ENCODE measurements at places on chromosomes 3 and 15.
A peak's percentile ranks its signal among the peaks of the same experiment; 100 is the strongest.

DNA sequence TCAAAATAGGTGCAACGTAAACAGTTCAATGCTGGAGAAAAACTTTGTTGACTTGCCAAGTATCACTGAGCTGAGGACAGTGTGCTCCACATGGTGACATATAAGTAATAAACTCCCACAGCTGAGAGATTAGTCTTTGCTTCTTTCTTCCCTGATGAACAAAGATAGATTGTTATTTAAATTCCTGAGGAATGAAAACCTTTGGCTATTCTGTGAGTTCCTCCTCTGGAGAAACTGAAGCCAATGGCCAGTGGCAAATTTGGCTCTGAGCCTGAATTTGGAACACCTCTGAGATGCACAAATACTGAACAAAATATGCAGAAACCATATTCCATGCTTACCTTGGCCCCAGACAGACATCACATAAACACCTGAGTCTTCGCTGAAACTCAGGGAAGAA lies 63.3 kb downstream of the RPL22L1 start:
- peak; percentile 33 for DNase-seq

- DNase-seq: peak; percentile 92
Observed at GRCh38 chr15:69452692-69453521, at the start of gene RPLP1. Gene RPLP1, plus strand, starts transcription at chr15:69452818. Its CDS starts 131 bp downstream, at chr15:69452949.

DNA sequence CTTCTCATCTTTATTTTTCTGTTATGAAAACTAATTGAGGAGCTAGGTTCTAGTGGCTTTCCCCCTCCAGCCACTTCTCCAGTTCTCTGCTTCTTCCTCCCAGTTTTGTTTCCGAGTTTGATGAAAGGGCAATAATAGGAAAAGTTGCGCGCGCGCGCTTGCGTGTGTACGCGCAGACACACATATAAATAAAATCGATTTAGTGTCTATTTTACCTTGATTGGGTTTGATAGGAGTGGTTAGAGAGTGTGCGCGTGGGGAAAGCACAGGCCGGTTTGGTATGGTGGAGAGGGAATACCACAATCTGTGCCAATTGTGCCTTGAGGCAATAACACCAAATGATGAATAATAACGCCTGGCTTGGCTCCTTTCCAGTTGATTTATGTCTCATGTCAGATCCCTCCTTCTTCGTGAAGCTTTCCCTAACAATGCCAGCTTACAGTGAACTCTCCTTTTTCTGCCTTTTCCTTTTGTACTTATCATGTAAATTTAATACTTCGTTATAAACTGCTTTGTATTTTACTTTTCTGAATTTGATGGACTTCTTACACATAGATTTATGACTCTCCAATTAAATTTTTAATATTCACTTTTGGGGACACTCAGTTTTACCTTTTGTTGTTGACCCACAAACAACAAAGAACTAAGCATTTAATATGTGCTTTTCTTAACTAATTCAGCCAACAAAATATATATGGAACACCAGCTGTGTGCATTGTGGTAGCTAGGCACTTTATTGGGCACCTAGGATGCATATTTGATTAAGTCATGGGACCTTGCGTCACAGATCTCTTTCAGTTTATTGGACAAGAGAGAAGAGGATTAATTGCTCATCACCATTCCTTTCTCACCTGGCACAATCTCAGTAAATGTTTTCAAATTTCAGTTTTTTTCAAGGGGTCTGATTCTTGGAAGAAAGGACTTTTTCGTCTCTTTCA lies 1.7 kb downstream of the TIPARP start:
- peak; percentile 98 for DNase-seq

GRCh38 chr3:141235661-141236171 lies 4.1 kb downstream of the PXYLP1 start:
- no peak for DNase-seq

DNA sequence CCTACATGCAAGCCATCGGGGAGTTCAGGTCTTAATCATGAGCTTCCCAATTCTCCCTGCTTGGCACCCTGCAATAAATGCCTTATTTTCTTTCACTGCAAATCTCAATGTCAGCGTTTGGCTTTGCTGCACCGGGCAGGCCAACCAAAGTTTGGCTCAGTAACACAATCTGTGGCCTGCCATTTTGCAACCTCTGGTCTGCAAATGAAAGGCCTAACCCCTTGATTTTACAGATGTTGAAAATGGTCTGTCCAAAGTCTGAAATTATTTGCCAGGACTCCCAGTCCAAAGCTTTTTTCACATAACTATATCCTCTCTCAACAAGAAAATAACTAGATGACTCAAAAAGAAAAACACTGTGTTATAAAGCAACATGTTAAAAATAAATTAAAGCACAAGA lies 34.0 kb upstream of the LEKR1 start:
- DNase-seq: no peak

DNA sequence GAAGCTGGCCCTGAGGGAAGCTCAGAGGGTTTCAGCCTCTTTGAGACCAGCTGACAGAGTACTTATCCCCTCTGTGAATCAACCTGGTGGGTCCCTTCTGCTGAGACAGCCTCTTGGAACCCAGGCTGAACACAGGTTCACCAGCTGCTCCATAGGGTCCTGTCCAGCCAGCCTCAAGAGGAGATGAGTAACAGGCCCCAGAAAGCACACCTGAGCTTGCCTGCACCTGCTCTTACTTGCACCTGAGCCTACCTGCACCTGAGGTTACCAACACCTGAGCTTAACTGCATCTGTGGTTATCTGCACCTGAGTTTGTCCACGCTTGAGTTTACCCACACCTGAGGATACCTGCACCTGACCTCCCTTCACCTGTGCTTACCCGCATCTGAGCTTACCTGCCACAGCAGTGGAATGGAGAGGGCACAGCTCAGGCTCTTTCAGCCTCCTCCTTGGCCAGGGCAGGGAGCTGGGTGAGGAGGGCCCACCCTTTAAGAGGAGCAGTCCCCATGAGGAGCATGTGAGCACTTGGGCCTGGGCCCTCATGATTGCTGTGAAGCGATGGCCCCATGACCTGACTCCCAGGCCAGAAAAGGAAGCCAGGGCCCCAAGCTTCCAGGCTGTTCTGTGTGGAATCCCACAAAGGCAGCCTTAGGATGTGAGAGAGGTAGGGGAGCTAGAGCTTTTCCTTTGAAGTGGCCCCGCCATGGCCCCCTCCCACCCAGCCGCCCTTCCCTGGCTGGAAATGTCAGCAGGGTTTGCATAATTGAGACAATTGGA lies at the start of gene TRPM1:
Gene TRPM1 (minus strand): TSS at position 464 of the 777 bp plus-strand sequence. CDS start 20,370 bp downstream, outside the sequence.
- no peak for DNase-seq

GRCh38 chr3:194343561-194343893 lies 7.6 kb downstream of the CPN2 start:
- DNase-seq: no peak

- no peak for DNase-seq
Observed at GRCh38 chr15:42037656-42038055, 16.8 kb upstream of the PLA2G4E start.

GRCh38 chr3:13318626-13319470 lies 101.3 kb downstream of the NUP210 start:
- DNase-seq: no peak

- peak; percentile 45 for DNase-seq
Observed at GRCh38 chr3:45100981-45101407, 45.2 kb downstream of the CDCP1 start.

- peak; percentile 90 for DNase-seq
Observed at GRCh38 chr3:120417272-120417911, 33.4 kb downstream of the FSTL1 start.

- peak; percentile 42 for DNase-seq
Observed at GRCh38 chr15:74318376-74319137, 48.9 kb downstream of the CYP11A1 start.

DNA sequence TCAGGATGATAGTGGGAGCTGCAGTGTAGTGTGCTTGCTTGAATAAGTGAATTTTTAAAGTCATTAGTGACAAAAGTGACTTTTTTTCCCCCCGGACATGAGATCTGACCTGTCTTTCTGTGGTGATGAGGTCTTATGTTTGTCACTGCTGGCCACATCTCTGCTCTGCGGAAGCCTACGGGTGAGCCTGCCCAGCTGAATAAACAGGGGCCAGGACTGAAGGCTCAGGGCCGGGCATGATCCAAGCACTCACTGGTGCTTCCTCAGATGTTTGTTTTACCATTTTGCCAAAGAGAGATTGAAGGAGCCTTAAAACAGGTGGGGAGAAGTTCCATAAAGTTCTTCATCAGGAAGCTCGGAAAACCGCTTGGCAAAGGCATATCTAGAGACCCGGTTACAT lies 35.0 kb downstream of the RPL39L start:
- DNase-seq: no peak

DNA sequence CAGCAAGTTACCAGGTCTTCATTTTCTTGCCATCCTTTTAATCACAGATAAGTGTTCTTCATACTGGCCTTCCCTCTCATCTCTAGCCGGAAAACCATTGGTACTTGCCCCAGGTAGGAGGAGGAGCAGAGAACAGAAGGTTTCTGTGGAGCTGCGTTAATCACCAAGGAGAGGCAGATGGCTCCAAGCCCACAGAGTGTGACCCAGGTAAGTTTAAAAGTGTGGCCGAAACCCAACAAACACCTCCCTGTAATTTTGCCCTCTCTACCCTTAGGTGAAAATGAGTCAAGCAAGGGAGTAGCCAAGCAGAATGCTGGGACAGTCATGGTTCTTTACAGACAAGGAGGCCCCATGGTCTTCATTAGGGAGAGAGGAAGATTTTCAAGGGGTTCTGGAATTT lies 37.3 kb downstream of the NFKBIZ start:
- DNase-seq: no peak

GRCh38 chr15:101024073-101024695 lies 105.0 kb downstream of the LRRK1 start:
- no peak for DNase-seq

GRCh38 chr3:4864503-4864902 lies 114.7 kb upstream of the BHLHE40 start:
- no peak for DNase-seq

DNA sequence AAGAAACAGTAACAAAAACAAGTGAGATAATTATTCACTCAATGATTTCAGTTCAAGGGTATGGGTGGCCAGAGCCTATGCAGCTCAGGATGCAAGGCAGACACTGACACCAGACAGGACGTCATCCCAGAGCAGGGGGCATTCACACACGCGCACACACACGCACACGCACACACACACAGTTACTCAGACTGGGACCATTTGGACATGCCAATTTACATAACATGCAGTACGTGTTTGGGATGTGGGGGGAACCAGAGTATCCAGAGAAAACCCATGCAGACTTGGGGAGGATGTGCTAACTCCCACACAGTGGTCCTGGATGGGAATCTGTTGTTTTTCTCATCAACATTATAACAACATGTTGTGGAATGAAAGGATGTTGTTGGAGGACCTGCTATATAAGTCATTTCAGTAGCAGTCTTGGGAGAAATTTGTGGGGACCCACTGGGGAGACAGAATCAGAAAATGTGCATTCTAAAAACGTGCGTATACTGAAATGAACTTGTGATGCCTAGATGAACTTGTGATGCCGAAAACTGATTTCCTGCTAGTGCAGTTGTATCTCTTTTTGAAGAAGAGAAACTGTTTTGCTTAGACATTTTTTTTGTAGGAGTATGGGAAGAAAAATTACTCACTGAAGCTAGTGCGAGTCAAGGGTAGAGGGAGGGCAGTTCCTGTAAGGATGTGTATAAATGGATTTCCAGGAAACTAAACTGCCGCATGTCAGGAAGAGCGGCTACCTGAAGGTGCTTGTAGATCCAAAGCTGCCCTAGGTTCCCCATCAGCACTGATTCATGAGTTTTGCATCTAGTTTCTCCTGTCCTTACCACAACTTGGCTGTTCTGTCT lies 25.2 kb downstream of the CD200 start:
- peak; percentile 16 for DNase-seq

DNA sequence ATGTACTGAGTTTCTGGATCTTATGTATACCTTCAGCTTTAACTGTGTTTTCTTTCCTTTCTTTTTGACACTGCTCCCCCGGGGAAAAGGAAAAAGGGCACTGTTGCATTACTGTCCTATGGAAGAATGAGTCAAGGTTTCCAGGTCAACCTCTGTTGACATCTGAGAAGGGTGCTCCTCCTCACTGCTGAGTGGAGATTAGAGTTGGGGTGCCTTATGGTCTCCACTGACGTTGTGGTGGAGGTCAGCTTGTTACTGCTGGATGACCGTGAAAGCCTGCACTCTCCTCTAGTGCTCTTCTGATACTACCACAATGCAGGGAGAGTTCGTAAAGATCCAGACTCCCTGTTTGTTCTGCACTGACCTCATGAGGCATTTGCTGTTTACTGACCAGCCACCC lies 252.1 kb upstream of the GRM7 start:
- DNase-seq: no peak

- DNase-seq: peak; percentile 93
Observed at GRCh38 chr3:141710888-141711616, 27.0 kb upstream of the RNF7 start.

GRCh38 chr15:60695713-60696522 lies 217.0 kb upstream of the ICE2 start:
- no peak for DNase-seq

DNA sequence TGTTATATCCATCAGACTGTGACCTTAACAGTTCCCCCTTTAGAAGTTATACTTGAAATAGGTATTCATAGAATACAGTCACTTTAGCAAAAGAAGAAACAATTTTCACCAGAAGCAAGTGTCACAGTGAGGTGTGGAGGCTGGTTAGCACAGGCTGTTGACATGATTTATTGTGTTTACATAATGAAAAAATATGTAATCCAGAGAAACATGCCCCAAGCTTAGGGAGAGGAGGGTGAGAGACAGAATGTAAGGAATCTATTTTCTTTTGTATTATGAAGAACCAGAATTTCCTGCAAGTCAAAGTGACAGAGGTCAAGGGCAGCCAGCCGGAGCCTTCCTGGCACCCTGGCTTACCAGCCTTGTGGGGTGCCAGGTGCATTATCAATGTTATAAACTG lies 4.0 kb downstream of the IL12A start:
- DNase-seq: no peak

DNA sequence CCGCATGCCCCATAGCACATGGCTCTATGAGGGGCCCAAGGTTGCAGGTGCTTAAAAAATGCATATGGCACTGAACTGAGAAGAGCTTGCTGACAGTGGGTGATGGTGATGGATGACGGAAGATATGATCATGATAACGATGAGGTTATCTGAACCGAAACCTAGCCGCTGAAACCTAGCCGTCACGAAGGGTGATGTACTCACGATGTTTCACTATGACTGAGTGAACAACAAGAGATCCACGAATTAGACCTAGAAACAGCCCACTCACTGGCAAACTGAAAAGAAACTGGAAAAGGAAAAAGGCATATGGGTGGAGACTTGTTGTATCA lies 57.6 kb upstream of the BCL6 start:
- no peak for DNase-seq

- DNase-seq: no peak
Observed at GRCh38 chr3:78351334-78351733, 1311.4 kb downstream of the ROBO2 start.

- no peak for DNase-seq
Observed at GRCh38 chr3:59285560-59285959, 235.7 kb upstream of the CFAP20DC start.

GRCh38 chr3:116607205-116607604 lies 102.4 kb upstream of the TUSC7 start:
- no peak for DNase-seq

DNA sequence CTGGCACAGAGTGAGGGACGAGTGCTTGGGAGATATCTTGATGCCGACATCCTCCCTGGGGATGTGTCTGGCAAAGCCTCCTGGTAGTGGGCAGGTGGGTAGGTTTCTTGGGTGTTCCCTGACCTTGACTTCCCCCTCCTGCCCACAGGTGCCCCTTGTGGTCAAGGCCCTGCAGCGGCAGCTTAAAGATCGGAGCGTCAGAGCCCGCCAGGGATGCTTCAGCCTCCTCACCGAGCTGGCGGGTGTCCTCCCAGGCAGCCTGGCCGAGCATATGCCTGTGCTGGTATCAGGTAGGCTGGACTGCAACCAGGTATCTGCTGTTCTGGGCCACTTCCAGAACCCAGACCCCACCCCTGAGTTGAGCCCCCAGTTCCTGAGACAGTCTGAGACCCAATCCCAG lies 19.2 kb downstream of the CAND2 start:
- no peak for DNase-seq
